ENCODE measurements at places on chromosomes 12 and 14.
A peak's percentile ranks its signal among the peaks of the same experiment; 100 is the strongest.

DNA sequence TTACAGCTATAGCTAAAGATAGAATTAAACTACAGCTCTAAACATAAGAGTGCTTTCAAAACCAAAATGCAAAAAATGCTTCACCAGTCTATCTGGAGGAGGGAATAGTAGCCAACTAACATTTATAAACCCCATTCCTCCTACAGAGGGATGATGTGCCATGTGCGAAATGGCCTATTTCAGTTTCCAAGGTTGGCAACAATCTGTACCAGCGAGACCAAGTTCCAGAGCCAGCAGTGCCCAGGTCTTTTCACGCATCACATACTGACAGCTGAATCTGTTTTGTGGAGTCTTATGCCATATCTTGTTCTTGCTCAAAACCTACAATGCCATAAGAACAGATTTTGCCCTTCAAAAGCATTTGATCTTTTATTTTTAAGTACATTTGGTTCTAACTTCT lies 24.5 kb downstream of the NELL2 start:
- DNase-seq: no peak

DNA sequence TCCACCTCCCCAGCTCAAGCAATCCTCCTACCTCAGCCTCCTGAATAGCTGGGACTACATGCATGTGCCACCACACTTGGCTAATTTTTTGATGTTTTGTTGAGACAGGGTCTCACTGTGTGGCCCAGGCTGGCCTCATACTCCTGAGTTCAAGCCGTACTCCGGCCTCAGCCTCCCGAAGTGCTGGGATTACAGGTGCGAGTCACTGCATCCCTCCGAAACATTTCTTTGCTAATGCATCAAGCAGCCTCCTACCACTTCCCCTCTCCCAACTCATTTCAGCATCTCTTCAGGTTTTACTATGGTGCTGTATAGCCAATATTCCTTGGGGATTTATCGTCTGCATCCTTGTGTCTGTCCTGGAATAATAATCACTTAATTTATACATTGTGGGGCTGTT lies 2.3 kb upstream of the SLC22A17 start:
- no peak for DNase-seq

GRCh38 chr12:56914256-56914655 lies 20.0 kb downstream of the SDR9C7 start:
- DNase-seq: no peak

- peak; percentile 59 for DNase-seq
Observed at GRCh38 chr12:19201661-19202060, 72.1 kb downstream of the PLEKHA5 start.

DNA sequence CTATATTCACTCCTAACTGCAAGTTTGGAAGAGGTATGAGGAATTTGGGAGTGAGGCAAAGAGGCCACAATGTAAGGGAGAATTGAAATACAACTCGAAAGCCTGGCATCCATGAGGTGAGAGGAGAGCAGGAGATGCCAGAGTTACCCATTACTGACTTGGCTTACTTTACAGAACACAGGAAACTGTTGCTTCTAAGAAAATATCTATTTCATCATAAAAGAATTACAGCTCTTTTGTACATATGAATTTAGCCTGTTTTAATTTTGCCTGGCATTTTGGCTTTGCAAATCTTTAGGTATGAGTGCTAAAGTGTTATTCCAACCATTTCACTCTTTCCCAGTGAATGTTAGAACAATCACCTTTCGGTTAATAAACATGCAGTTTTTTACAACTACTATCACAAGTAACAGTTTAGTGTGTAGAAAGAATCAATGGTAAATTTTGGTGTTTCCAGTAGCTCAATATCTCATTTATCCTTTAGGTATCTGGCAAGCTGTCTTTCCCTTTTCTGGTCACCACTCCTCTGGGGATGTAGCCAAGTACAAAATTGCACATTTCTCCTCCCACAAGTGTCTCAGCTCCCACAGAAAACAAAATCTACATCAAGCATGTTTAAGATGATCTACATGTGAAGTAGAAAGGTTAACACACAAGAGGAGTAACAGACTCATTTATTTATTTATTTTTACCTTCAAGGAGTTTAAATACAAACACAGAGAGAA lies 196.6 kb upstream of the DCN start:
- no peak for DNase-seq

DNA sequence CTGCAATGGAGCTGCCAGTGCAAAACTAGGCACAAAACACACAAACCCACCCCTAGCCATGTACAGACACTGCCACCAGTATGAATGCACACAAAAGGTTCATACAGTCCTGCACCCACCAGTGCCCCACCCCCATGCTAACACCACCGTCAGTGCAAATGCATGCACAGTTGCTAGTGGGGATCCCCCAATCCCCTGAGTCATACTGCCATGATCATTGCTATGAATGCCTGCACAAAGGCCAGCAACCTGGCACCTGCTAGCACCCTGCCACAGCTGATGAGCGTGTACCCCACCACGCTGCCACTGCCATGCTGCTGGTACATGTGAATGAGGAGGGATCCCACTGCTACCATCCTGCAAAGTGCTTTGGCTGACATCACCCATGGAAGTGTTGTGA lies 23.9 kb downstream of the PZP start:
- DNase-seq: no peak

DNA sequence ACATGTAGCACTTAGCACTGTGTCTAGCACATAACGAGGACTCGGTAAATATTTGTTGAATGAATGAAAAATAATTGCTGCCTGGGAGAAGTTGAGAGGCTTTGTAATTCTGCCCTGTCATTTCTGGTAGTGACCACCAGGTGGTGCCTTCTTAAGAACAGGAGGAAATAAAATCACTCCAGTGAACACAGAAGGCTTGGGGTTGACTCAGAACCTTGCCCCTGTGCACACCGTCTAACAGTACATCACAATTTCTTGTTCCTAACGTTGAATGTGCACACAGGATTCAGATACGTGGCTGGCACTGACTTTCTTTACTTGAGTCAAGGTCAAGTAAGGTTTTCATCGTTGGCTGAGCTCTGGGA lies 91.8 kb downstream of the RGS6 start:
- DNase-seq: peak; percentile 64

DNA sequence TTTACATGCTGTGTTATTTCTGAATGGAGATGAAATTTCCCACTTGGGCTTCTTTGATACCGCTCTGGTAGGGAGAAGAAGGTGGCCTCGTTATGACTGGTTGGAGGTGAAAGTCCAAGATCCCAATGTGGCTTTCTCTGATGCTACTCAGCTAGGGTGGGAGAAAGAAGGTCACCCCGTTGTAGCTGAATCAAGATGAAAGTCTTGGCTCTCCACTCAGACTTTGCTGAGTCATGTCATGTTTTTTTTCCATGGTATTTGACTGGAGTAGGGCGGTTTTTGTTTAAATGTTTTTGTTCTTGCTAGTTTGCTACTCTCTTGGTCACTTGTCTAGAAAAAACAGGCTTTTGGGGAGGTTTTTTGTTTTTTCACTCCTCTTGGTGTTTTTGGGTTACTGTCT lies 2.4 kb upstream of the PDE6H start:
- no peak for DNase-seq

- no peak for DNase-seq
Observed at GRCh38 chr14:92926180-92926845, 3.4 kb downstream of the CHGA start.

GRCh38 chr12:53380794-53381730 lies 1.1 kb downstream of the SP1 start:
- peak; percentile 79 for DNase-seq

GRCh38 chr14:30840086-30840779 lies 34.1 kb upstream of the COCH start:
- no peak for DNase-seq

Data from inflammatory macrophage treated with lipopolysaccharide for 4 hours (primary cell).